GM23248 (cell line): ENCODE measurements at places on chromosomes 16 and 17. TPM values are rescaled to one million over a fixed set of nuclear protein-coding genes. Genes with fewer than 3 reads are reported as not detected.

DNA sequence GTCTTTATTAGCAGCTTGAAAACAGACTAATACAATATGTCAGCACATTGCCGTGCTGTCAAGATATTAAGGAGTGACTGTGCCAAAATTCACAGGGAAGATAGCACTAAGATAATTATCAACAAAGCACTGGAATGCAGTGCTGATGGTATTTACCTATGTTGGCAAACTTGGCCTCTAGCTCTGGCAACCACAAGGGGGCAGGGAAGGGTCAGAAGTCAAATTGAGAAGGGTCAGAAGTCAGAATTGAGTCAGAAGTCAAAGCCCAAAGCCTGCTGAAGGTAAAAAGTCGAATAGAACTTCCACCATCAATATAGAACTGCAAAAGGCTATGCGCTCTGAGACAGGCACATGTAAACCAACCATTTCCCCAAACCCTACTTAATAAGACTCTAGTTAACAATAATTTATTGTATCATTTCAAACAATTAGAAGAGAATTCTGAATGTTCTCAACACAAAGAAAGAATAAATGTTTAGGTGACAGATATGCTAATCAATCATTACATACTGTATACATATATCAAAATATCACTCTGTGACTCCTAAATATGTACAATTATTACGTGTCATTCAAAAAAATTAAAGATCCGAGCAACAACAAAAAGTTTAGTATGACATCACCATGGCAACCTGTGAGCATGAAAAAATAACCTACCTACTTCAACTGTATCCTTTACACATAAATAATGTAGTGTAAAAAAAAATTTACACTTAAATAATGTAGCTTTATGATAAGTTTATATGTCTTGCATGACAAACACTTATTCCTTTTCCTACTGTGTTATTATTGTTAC is 916.1 kb downstream of the KCNJ2 start:
- 0 out of 2 replicates have a peak, but pooled peaks cover 5% of the 10 kb centered on the region for H3K4me1 ChIP-seq
- no peaks in the 10 kb centered on the region for H3K36me3 ChIP-seq
- H3K27me3 ChIP-seq = no peaks in the 10 kb centered on the region
- H3K4me3 ChIP-seq = no peak overlapping the region

GRCh38 chr17:76870377-76870714 is 2.1 kb downstream of the MGAT5B start:
- DNase-seq = peak; percentile 34
- peaks cover 13% of the 10 kb centered on the region for H3K27me3 ChIP-seq
- H3K4me3 ChIP-seq = no peak overlapping the region
- H3K27ac ChIP-seq = no peak overlapping the region
- peaks cover 34% of the 10 kb centered on the region for H3K4me1 ChIP-seq
- no peaks in the 10 kb centered on the region for H3K36me3 ChIP-seq

- no peak overlapping the region for H3K4me3 ChIP-seq
- H3K27ac ChIP-seq = no peak overlapping the region
- no peaks in the 10 kb centered on the region for H3K36me3 ChIP-seq
Observed at GRCh38 chr16:88526906-88527185, 43.4 kb upstream of the ZC3H18 start.

GRCh38 chr17:17938388-17939107 is 33.7 kb downstream of the TOM1L2 start:
- no peaks in the 10 kb centered on the region for H3K36me3 ChIP-seq
- no peak overlapping the region for H3K4me3 ChIP-seq
- H3K4me1 ChIP-seq = peaks cover 80% of the 10 kb centered on the region
- H3K27me3 ChIP-seq = no peaks in the 10 kb centered on the region
- no peak for DNase-seq
- H3K27ac ChIP-seq = no peak overlapping the region

DNA sequence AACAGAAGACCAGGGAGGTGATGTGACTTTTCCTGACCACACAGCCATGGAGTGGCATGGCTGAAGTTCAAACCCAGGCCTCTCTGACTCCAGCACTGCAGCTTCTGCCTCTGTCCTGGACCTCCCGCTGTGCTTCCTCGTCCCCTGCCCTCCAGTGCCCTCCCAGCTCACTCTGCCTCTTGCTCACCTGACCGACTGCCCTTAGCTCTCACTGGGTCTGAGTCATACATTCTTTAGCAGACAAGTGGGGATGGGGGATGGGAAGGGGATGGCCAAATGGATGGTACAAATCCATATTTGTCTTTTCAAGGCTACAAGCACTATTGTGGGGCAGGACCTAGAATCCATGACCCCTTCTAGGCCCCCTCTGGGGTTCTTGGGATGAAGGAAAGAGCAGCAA is 33.0 kb downstream of the PITPNM3 start:
- H3K4me1 ChIP-seq = peaks cover 12% of the 10 kb centered on the region
- no peak overlapping the region for H3K4me3 ChIP-seq
- no peak overlapping the region for H3K27ac ChIP-seq
- H3K27me3 ChIP-seq = no peaks in the 10 kb centered on the region
- peak; percentile 48 for DNase-seq

DNA sequence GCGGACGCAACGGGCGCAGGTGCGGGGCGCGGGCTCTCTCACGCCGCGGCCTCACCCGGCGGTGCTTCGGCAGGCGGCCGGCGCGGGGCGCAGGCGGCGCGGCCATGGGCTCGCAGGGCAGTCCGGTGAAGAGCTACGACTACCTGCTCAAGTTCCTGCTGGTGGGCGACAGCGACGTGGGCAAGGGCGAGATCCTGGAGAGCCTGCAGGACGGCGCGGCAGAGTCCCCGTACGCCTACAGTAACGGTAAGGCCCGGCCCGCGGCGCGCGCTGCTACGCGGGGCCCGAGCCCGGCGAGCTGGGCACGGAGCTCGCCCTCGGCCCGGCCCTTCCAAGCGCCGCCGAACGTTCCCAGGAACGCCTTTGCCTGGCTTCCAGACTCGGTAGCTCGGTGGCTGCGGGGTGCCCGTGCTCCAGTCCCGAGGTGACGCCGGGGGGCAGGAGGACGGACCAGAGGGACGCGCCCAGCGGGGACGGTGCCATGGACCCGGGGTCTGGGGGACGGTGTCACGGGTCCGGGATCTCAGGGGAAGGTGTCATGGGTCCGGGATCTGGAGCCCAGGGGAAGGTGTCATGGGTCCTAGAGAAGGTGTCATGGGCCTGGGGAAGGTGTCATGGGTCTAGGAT is 435 bp downstream of the RAB40C start:
- 0 out of 2 replicates have a peak, but pooled peaks cover 5% of the 10 kb centered on the region for H3K4me1 ChIP-seq
- no peaks in the 10 kb centered on the region for H3K36me3 ChIP-seq
- no peaks in the 10 kb centered on the region for H3K27me3 ChIP-seq
- DNase-seq = peak; percentile 88
- H3K4me3 ChIP-seq = peak overlapping the region; percentile 100

ZSCAN10 gene
- total RNA-seq = not detected in 2 replicates

- no peaks in the 10 kb centered on the region for H3K36me3 ChIP-seq
- peak within 1 kb of the TSS; percentile 86 for H3K27ac ChIP-seq
- no peaks in the 10 kb centered on the region for H3K27me3 ChIP-seq
- peaks cover 34% of the 10 kb centered on the region for H3K4me1 ChIP-seq
Observed at GRCh38 chr17:40443196-40443987, at the start of gene IGFBP4. Gene IGFBP4, plus strand, starts transcription at chr17:40443450. Its CDS starts 286 bp downstream, at chr17:40443736.

- H3K27ac ChIP-seq = no peak overlapping the region
- H3K27me3 ChIP-seq = peaks cover 16% of the 10 kb centered on the region; the same call in 1 of the 2 replicates
- no peak overlapping the region for H3K4me3 ChIP-seq
- no peak for DNase-seq
- H3K36me3 ChIP-seq = no peaks in the 10 kb centered on the region
Observed at GRCh38 chr17:74541176-74542111, 4.5 kb downstream of the CD300C start.

DNA sequence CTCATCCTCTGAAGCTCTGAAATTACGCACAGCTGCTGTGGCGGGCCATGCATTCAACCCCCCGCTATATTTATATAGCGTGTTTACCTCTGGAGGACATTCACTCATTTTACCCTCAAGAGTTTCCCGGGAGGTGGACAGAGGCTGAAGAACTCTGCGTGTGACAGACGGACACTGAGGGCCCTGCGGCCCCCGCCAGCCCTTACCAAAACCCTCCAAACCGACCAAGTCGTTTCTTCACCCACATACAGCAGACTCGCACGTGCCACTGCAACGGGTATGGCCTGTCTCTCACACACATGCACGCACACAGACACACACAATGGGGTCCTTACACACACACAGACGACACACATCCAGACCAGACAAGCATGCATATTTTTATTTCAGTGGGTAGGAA is 216.4 kb upstream of the FOXF1 start:
- H3K36me3 ChIP-seq = no peaks in the 10 kb centered on the region
- no peak for DNase-seq
- peaks cover 91% of the 10 kb centered on the region for H3K27me3 ChIP-seq
- peaks cover 7% of the 10 kb centered on the region; the same call in 1 of the 2 replicates for H3K4me1 ChIP-seq
- no peak overlapping the region for H3K27ac ChIP-seq

RHBDL3 gene
- 0.11 TPM in 1 of 2 replicates, not detected in the other for total RNA-seq

GRCh38 chr17:17913695-17914332 is 58.4 kb downstream of the TOM1L2 start:
- peaks cover 18% of the 10 kb centered on the region for H3K4me1 ChIP-seq
- no peak overlapping the region for H3K4me3 ChIP-seq
- DNase-seq = peak; percentile 92
- no peaks in the 10 kb centered on the region for H3K27me3 ChIP-seq
- no peaks in the 10 kb centered on the region for H3K36me3 ChIP-seq

LITAFD gene
- total RNA-seq = not detected in 2 replicates

DPEP3 gene
- total RNA-seq = not detected in 2 replicates

CHRNE gene
- 0.13 and 0.86 TPM in 2 replicates for total RNA-seq
